Cortex of kidney (tissue), 1 donor: ENCODE measurements at places on chromosomes 4 and X.

- no peak for DNase-seq
These were observed 366.5 kb downstream of the ZNF674 start for GRCh38 chrX:46178763-46179162.

DNA sequence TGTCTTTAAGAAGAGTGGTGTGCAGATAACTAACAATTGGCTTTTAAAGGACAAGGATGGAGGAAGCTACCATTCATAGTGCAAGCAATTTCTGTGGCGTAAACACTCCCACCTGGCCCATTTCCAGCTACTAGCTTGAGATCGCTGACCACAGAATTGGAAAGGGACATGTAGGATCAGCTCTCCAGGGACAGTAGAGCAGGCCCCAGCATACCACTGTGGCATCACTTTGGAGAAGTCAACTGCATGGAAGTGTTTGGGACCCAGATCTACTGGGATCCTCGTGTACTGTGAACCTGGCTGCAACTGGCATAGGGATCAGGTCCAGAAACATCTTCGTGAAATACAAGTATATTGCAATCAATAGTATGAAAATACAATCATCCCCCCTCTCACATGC is 515.0 kb downstream of the INPP4B start:
- DNase-seq, result no peak

GRCh38 chrX:15601932-15602331 is 1.2 kb upstream of the ACE2 start:
- DNase-seq, result no peak

- no peak for DNase-seq
These were observed 1320.1 kb downstream of the RPA4 start for GRCh38 chrX:98203800-98204199.

DNA sequence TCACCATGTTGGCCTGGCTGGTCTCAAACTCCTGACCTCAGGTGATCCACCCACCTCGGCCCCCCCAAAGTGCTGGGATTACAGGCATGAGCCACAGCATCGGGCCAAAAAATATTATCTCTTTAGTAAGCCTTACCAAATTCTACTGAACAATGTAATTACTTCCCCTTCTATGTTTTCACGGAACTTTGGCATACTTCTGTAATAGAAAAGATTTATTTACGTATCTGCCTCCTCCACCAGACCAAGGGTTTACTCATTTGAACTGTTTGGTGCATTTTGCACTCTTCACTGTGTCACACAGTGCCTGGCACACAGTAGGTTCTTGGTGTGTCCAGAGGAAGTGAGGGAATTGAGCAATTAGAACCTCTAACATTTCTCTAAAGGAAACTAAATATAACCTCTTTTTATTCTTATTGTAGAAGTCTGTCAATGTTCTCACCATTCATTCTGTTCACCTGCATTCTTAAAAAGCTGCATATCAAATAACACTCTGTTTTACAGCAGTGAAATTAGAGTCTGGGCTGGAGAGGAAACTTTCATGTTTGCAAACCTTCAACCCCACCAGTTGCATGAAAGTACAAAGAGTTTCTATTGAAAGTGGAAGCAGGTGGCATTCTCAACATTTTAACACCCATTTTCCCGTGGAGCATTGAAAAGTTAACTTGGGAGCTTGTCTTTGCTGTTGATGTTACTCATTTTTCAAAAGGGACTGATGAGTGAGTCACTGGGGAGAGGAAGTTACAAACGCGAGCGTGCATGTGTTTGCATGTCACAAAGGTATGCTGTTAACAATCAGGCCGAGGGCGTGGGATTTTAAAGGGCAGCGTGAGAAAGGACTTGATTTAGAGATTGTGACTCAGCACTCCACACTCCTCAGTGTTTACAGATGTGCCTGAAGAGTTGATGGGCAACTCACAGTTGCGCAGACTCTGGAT is 314.1 kb downstream of the STK32B start:
- no peak for DNase-seq

GRCh38 chr4:64617800-64618199 is 208.6 kb upstream of the TECRL start:
- DNase-seq, result no peak
